Peyer's patch (tissue), 4 donors: ENCODE measurements at places on chromosomes 3 and 15. TPM values are rescaled to one million over a fixed set of nuclear protein-coding genes. Genes with fewer than 3 reads are reported as not detected.

DNA sequence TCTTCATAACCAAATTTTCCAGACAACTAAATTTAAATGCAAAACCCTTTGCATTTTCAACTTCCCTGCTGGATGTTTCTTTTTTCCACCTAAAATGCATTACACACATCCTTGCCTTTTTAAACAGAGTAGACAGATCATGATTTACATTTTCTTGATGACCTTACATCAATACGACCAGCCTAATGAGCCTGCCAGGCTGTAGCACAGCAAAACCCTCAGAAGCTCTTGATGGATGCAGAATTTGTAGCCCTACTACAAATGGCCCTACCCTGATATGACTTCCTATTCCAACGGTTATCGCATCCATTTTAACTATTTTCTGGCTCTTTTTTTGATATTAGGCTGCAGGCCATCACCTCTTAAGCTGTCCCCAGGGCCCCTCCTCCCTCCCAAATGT lies 66.3 kb downstream of the NTRK3 start:
- no peak overlapping the region for H3K4me3 ChIP-seq
- no peaks in the 10 kb centered on the region for H3K36me3 ChIP-seq
- no peaks in the 10 kb centered on the region for H3K27me3 ChIP-seq
- no peaks in the 10 kb centered on the region for H3K4me1 ChIP-seq

DNA sequence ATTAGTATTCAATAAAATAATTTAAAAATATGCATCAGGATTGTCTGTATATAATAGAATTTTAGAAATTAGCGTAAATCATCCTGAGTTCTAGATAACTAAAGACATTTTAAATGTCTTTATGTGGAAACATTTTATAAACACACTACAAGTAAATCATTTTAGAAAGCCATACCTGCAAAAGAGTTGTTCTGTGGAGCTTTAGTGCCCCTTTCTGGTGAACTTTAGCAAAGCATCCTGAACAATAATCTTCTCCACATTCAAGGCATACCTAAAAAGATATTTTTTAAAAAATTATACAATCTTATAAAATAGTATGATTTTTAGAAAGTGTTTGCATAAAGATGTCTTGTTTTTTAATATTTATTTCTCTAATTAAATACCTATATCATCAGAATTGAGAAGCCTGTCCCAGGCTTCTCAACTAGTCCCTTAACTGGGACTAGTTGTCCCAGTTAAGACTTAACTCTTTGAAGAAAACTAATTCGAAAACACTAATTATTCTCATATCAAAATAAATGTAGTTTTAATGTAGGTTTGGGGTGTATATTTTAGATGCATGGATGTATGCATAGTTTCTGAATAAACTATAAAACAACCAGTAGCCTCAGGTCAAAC lies 29.7 kb downstream of the ZBBX start:
- no peaks in the 10 kb centered on the region for H3K27me3 ChIP-seq
- no peak for DNase-seq
- no peaks in the 10 kb centered on the region for H3K36me3 ChIP-seq

The ANAPC13 gene
- 32.8 TPM for total RNA-seq

The CHRNA7 gene
- 55.9 TPM for total RNA-seq

The MAP6D1 gene
- 1.8 TPM for total RNA-seq
